ENCODE measurements at places on chromosomes 3 and 15.

GRCh38 chr3:143321058-143321769, 201.6 kb downstream of the CHST2 start:
- DNase-seq: no peak

- DNase-seq: no peak
Measured at GRCh38 chr3:62220616-62221015, 152.7 kb downstream of the FEZF2 start.

- DNase-seq: no peak
Measured at GRCh38 chr3:80159990-80160506, 392.2 kb upstream of the ROBO1 start.

DNA sequence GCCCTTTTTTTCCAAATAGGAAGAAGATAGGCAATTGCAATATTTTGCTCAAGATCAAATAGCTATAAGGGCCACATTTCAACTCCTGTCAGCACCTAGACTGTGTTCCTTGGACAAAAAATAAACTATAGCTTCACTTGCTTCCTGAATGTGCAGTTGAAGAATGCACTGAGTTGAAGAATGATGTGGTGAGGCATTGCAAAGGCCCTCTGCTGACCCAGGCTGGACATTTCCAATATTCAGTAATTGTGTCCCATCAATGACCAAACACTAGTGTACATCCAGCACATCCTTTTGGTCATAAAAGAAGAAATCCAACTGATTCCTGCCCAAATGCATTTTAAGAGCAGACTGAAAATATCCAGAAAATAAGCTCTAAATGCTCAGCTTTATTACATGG, 424.8 kb upstream of the TGFBR2 start:
- DNase-seq: no peak

GRCh38 chr3:151599103-151599672, 134.5 kb upstream of the AADACL2 start:
- no peak for DNase-seq

DNA sequence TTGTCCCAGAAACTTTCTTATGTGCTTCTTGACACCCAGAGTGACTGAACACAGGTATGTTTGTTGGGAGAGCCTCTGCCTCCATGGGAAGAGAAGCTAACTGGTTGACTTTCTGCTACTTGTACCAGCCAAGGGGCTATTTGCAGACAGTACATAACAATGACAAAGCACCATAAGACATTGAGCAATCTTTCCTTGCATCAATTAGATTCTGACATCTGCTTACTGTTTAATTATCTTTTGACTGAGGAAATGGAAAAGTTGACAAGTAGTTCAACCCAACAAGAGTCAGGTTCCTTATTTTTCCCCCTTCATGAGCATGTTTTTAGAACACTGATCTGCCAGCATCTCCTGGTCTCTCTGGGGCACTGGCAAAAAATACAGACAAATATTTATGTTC, 157.7 kb downstream of the RPLP1 start:
- DNase-seq: no peak

GRCh38 chr3:119644481-119644880, 15.9 kb downstream of the POPDC2 start:
- no peak for DNase-seq

DNA sequence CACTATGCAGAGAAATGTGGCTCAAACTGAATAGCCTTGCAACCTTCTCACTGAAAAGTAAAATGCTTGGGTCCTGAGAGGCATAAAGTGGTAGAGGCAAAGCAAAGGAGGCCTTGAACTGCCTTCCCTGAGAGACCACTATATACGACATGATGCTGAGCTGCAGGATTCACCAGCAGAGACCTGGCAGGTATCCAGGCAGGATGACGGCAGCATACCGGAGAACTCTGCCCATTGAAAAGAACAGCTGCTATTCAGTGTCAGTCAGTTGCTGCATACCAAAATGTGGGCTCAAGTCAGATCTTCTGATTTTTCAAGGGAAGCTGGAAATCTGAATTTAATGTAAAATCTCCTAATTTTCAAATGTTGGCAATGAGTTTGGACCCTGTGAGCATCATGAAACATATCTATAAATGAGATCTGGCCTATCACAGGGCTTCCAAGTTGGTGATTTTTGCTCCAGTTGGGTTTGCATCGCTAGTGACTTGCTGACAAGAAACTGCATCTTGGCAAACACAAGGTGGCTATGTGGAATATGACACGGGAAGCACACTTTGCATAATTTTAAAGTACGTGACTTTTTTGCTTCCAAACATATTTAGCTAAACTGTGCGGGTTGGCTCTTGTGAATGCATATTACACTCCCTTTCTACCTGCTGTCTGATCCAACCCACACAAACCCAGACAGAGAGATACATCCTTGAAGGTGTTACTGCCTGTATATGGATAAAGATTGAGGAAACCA, 529.0 kb downstream of the AGBL1 start:
- DNase-seq: peak; percentile 45

DNA sequence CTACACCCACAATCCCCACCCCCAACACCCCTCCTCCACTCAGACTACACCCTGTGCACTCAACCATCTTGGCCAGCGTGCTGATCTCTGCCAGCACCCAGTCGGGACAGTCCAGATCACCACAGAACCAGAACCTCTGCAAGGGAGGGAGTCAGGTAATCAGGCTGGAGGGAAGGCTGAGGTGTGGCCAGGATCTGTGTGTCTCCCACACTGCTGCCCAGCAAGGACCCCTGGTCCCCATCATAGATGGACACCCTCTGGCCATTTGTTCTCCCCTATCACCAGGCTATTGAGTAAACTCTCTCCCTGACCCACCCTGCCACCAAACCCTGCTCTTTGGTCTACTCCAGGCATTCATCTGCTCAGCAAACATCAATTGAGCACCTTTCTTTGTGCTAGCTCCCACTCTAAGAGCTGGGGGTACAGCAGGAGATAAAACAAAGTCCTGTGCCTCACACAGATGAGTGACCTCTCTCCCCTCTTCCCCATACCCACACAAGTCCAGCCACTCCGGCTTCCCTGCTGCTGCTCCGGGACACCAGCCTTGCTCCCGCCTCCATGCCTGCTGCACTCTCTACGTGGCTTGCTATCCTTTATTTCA, 134.8 kb downstream of the TBC1D2B start:
- no peak for DNase-seq

DNA sequence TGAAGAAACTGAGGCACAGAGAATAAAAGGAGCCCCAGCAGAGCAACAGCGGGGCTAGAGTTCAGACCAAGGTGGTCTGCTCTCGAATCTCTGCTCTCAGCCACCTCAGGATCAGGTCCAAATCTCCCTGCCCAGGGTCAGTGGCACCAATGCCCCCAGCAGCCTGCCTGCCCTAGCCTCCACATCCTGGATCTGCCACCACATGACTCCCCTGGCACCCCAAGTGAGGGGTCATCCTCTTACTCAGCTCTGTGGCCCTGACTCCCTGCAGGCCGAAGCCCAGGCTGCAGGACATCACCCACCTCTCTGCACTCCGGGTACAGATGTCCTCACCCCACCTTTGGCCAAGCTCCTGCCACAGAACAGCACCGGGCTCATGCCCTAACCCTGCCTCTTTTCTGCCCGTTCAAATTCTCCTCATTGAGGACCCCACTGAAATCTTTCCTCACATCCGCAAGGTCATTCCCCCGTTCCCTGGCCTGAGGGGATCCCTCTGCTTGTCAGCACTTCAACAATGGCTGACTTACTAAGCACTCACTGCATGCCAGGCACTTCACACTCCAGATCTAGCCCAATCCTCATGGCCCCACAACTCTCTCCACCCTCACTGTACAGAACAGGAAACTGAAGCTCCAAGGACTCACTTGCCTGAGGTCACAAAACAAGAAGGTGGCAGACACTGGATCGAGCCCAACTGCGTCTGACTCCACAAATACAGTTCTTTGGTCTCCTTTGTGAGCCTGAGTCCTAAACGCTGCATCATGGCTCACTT, 4.3 kb downstream of the PPIB start:
- DNase-seq: no peak

DNA sequence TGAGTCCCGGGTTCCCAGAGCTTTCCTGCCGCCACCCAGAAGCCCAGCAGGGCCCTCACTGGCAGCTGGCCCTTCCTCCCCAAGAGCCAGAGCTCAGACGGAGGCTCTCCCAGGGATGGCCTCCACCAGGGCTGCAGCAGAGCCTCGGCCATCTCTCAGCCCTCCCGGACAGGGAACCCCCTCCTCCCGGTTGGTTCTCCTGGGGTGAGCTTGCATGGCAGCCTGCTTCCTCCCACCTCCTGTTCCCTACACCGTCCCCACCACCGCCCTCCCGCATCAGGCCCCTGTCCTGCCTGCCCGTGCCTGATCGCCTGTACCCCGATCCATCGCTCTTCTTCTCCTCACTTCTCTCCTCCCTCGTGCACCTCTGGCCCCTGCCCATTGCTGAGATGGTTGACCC, 24.1 kb upstream of the MUC4 start:
- DNase-seq: no peak

GRCh38 chr3:143428294-143428693, 308.7 kb downstream of the CHST2 start:
- no peak for DNase-seq

DNA sequence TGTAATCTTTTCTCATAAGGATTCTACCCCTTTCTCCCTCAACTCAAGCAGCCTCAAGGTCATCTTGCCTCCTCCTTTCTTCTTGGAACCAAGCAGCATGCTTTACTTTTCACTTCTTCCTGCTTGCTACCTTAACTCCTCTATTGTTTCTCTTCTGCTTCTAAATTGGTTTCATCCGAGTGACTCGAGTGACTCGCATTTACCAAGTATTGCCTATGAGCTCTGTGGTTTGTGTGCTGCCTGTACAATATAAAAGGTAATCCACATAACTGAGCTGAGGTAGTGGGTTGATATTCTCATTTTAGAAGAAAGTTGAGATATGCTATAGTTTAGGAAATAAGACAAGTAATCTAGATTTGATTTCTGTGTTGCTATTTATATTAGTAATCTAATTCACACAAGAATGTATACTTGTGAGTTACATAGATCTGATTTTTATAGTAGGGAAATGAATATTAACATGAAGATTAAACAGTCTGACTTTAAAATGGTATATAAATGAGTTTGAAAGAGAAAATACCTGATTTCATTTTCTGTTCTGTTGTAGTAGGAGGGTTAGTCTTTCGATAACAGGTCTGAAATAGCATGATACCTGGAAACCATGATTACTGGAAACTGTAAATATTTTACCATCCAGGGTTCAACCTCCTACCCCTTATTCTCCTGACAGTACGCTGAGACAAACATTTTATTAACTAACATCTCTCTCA, 5.5 kb downstream of the HHLA2 start:
- DNase-seq: no peak

DNA sequence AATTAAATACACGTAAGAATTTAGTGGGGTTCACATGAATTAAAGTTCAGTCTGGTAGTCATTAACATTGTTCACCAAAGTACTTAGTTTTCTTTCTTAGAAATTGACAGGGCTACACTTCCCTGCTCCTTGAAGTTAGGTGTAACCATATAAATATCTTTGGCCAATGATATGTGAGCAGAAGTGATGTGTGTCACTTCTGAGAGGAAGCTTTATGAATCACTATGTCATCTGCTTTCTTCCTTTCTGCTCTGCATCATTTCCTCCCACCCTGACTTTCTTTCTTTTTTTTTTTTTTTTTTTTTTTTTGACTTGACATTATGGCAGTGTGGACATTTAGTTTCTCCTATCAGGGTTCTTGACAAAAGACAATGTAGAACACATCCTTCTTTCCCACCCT, 156.2 kb upstream of the COL8A1 start:
- DNase-seq: no peak

DNA sequence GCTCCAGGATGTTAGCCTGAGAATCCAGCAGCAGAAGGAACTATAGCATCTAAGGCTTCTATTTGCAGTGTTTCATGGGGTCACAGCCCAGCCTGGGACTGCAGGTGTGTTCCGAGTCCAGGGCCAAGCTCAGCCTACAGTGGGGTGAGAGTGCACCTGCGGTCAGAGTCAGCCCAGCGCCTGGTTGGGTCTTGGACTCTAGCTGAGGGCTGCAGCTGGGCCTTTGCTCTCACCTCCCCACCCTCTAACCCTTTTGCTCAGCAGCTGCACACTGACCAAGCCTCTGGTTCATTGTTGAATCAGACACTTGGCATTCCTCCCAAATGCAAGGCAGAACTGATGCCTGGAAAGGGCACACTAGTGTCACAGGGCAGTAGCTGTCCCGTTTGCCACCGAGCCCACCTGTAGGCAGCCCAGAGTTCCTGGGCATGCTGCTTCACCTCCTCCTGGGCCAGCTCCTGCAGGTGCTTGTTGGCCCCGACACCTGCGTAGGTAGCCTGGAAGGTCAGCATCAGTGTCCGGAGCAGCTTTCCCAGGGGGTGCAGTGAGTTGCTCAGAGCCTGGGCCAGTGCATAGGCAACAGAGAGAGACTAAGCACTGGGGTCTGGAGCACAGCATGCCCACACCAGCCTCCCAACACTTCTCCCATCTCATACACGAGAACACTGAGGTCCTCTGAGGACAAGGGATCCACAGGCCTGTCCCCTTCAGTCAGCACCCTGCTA, 17.5 kb downstream of the ALS2CL start:
- DNase-seq: no peak

DNA sequence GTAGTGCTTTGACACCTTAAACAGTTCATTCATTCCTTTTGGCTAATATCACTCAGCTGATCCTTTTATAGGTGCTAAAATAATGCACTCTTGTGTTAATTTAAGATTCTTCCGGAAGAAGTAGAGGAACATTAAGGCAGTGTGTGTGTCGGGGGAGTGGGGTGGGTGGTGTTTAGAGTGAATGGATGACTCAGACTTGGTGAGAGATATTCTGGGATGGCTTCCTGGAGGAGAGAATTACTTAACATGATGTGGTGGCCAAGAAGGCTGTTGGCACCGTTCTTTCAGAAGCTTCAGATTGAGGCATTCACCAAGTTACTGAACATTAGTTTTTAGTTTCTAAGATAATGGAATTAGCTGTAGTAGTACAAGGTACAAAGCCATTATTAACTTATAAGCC, 125.6 kb upstream of the ROPN1 start:
- DNase-seq: no peak

GRCh38 chr3:26989037-26989436, 366.5 kb downstream of the LRRC3B start:
- DNase-seq: no peak

- no peak for DNase-seq
Measured at GRCh38 chr3:138458774-138459499, 24.5 kb downstream of the ESYT3 start.

GRCh38 chr3:63450634-63451363, 172.7 kb downstream of the SYNPR start:
- DNase-seq: peak; percentile 40

GRCh38 chr15:72136170-72137051, 18.2 kb downstream of the SENP8 start:
- peak; percentile 95 for DNase-seq

DNA sequence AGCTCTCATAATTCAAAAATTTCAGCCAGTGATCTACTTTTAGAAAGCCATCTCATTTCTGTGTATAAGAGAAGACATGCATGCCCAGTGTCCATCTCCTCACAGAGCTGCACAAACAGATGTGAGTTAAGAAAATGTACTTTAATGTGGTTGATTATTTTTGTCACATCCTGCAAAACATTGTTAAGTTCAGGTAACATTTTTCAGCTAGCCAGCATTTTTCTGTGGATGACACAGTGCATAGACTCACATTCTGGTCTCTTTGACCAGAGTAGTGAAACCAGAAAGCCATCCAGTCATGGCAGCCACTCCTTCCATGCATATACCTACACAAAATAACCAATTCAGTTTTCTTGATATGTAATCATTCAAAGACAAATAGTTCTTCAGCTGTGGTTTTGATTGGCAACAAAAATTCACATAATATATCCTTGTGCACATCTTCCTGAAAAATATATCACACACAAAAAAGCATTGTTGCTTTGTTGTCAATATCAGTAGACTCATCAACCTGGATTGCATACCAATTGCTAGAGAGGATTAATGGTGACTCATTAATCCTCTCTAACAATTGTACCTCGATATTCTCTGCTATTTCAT, 2.1 kb upstream of the PLSCR1 start:
- no peak for DNase-seq
